ENCODE measurements at places on chromosomes 3 and 15.

- no peak for DNase-seq
These were observed 32.5 kb downstream of the CDCP1 start for GRCh38 chr3:45113625-45114050.

GRCh38 chr3:128180436-128180835 lies 27.2 kb downstream of the EEFSEC start:
- no peak for DNase-seq

DNA sequence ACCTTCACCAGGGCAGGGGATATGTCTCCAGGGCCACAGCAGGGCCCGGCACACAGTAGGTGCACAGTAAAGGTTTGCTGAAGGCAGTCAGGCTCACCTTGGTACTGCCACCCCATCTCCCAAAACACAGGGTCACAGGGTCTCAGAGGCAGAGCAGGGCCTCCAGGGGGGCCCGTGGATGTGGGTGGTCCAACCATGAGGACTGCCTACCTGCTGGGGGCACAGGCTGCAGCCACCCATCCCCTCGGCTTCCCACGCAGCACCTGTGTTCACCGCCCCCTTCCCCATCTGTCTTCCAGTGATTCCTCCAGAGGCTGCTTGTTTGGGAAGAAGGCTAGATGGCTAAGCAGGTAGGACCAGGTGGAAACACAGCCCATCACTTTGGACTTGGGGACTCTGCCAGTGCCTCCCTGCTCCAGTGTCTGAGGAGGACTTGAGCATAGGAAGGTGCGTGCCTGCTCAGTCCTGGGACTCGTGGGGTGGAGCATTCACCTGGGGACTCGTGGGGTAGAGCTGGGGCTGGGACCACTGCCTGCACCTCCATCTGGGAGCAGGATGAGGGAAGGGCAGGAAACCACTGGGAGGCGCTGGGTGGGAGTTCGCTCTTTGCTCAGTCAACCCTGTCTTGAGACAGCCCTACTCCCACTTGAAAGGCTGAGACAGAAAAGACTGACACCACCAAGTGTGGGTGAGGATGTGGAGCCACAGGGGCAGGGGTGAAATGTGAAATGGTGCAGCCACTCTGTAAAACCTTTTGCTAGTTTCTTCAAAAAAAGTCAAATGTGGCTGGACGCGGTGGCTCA lies 18.8 kb upstream of the PLXND1 start:
- peak; percentile 70 for DNase-seq

GRCh38 chr15:39573844-39574243 lies 7.0 kb upstream of the THBS1 start:
- no peak for DNase-seq

DNA sequence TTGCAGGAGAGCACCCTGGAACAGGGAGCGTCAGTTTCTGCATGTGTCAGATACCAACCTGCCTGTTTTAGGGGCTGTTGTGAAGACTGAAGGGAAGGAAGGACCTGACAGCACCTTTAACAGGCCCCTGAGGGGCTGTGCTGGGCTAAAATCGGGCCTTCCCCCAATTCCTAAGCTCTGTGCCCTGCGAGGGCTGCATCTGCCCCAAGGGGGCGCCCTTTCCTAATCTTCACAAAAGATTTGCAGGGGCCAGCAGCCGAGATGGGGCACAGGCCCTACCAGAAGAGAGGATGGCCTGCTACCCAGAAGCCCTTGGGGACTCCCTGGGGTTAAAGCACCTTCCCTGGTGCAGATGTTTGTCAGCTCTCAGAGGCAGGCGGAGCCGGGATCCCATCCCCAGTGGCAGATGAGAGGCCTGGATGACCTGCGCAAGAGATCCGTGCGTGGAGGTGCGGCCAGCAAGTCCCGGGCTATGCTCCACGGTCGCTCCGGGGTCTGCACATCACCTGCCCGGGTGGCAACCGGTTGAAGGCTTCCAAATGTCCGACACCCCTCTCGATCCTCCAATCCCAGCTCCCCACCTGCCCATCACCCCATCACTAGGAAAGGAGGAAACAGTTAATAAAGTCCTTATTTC lies 53.6 kb downstream of the RHCG start:
- peak; percentile 51 for DNase-seq

DNA sequence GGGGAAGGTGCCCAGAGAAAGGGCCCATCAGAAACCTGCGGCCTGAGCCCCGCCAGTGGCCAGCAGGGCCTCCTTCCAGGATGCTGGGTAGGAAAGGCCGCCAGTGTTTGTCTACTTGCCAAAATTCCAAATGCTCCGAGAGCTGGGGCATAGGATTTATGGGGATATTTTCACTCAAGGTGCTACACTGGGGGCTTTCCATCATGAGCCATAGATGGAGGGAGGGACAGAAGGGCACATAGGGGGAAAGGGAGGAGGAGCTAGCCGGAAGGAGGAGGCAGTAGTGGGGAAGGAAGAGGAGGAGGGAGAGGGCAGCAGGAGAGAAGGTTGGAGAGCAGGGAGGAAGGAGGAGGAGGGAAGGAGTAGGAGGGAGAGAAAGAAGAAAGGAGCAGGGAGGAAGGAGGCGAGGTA lies 494.7 kb upstream of the PROK2 start:
- no peak for DNase-seq

GRCh38 chr3:132721479-132722164 lies 587 bp downstream of the NPHP3 start:
- peak; percentile 68 for DNase-seq

- no peak for DNase-seq
These were observed 77.4 kb downstream of the LRRFIP2 start for GRCh38 chr3:37096975-37097374.

GRCh38 chr3:138834596-138835396 lies at the start of gene PIK3CB:
Gene PIK3CB, minus strand, starts transcription at chr3:138834928. Its CDS starts 75,585 bp downstream, at chr3:138759343.
- DNase-seq = peak; percentile 88

GRCh38 chr15:38128341-38128781 lies 124.3 kb upstream of the SPRED1 start:
- peak; percentile 94 for DNase-seq

GRCh38 chr3:16355828-16356227 lies 90.8 kb downstream of the OXNAD1 start:
- DNase-seq = no peak

GRCh38 chr15:77966540-77967234 lies 110.8 kb downstream of the TBC1D2B start:
- DNase-seq = peak; percentile 37

DNA sequence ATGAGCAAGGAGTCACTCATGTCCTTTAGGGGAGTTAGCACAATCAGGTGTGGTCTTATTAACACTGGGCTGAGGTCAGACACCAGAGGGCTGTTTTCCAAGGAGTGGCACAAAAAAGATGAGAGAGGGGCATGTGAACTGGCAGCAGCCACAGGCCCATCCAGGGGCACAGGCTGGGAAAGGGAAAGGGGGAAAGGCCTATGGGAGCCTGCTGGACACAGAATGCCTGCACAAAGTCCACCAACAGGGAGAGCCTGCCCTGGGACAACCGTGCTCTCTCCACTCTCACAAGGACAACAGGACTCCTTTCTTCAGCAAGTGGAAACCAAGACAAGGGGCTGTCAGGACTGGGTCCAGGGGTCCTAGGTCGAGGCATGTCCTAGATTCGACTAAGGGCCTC lies 109.6 kb downstream of the ADCY5 start:
- DNase-seq = no peak

- DNase-seq = peak; percentile 74
These were observed 180.0 kb downstream of the CD47 start for GRCh38 chr3:107910713-107911259.

- DNase-seq = peak; percentile 91
These were observed 7.8 kb upstream of the SUMF1 start for GRCh38 chr3:4474683-4475490.

DNA sequence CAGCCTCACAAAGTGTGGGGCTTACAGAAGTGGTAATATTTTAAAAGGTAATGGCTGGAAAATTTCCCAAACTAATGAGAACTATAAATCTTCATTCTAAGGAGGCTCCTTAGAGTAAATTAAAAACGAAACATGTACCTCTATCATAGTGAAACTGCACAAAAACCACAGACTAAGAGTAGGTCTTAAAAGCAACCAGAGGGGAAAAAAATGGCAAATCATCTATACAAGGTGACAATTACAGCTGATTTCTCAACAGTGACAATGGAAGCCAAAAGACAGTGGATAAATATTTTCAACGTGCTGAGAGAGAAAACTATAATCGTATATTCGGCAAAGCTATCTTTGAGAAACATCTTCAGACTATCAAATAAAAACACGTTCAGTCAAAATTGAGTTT lies 20.6 kb downstream of the HEG1 start:
- DNase-seq = no peak

GRCh38 chr3:5205165-5205941 lies 17.8 kb downstream of the EDEM1 start:
- DNase-seq = peak; percentile 38

DNA sequence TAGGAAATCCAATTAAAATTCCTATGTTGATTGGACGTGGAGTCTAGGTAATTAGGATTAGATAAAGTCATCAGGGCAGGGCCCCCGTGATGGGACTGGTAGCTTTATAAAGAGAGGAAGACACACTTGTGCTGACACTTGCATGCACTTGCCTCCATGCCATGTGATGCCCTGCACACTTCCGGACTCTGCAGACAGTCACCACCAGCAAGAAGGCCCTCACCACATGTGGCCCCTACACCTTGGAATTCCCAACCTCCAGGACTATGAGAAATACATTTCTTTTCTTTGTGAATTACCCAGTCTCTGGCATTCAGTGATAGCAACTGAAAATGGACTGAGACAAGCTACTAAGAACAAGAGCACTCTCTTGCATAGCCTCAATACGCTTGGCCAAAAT lies 90.6 kb downstream of the CRYGS start:
- DNase-seq = no peak

DNA sequence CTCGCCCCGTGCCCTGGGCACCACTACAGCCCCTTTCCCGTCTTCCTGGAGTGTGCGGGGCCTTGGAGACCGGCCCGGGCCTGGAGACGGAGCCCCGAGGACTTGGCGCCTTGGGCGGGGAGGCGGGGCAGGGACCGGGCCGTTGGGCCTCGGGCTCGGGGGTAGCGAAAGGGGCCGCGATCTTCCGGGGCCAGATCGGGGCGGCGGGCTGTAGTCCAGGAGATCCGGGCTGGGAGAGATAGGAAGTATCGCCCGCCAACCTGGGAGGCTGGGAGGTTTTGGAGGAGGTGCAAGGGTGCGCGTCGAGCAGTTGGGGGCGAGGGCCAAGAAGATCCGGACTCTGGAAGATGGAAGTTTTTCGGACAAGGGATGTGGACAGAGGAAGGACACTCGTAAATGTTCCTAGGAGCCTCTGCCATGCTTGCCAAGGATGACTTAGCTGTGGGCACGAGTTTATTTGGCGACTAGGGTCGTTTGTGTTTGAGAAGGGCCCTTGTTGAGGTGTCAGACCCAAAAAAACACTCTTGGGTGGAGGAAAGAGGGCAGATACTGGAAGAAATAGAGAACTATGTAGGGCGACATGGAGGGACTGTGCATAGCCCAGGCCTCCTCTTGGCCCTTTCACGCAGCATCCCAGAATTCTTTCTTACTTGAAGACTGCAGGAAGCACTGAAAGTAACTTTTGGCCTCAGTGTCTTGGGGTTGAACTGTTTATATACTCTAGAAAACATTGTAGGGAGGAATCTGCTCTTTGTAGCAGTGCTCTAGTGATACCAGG lies 712 bp downstream of the RTF1 start:
- peak; percentile 44 for DNase-seq

All from inflammatory macrophage treated with lipopolysaccharide for 4 hours (primary cell).